Activated effector memory CD4-positive, alpha-beta T cell treated with Interleukin-2 at 50 U/mL for 16 hours (primary cell): ENCODE measurements at places on chromosomes 6 and 20.

- DNase-seq = no peak
Observed at GRCh38 chr6:147546501-147547368, 38.2 kb downstream of the SAMD5 start.

DNA sequence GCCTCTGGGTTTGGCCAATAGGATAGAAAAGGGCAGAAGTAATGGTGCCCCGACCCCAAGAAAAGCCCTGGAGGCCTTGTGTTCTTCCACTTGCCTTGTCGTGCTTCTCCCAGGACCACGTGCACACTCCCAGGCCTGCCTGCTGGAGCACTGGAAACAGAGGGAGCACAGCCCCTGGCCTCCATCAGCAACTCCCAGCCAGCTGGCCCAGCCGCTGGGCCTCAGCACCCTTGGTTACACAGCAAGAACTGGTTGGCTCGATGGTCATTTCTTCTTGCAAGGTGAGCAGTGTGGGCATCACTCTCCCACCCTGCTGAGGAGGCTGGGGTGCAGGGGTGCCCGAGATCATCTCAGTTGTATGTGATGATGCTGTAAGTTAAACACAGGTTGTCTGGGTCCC is 69.2 kb upstream of the CST7 start:
- DNase-seq = no peak

DNA sequence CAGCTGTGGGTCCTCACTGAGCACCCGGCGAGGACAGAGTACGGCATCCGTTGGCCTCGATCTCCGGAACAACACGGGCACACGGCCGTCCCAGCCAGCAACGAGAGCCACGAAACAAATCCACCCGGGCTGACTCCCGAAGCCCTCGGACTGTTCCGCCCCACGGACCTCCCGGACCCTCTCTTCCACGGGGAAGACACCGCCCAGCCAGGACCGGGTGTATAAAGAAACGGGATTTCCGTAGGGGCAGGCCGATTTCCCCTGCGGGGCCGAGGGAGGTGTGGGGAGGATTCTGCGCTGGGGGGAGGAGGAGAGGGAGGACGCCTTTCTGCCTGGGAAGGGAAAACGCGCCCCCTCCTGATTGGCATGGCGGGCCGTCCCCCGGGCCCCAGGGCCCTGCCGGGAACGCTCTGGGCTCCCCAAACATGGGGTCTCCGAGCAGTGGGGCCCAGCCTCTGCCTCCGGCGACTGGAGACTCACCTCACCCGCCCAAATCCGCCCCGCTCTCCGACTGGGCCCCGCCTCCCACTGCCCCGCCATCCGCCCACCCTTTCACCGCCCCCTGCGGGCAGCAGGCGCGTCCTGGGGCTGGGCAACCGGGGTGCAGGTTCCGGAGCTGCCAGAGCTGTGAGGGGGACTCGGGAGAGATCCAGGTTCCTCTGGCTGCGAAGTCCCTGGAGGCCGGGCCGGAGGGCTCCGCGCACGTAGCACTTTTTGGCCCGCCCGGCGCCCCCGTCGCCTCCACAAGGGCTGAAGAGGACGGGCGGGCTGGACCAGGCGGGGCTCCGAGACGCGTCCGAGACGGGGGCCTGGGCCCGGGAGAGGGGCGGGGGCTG is 679 bp upstream of the PPDPF start:
- DNase-seq = peak; percentile 64

DNA sequence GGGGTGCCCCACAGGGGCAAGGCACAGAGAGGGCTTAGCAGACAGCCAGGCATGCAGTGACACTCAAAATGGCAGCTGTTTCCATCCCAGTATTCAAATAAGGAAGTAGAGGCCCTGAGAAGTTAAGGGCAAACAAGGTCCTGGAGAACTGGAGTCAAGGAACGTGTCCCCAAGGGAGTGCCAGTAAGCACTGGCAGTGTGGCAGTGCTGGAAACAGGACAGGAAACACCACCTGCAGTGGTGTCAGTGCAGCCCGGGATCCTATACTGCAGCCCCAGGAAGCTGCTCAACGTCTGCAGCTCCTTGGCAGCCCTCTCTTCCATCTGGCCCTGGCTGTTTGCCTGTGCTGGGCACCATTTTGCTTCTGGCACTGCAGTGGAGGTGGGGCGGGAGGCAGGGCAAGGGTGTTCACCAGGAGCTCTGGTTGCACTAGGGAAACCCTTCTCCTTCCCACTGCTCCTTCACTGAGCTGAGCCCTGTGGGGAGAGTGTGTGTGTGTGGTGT is 56.3 kb downstream of the EDN3 start:
- no peak for DNase-seq

DNA sequence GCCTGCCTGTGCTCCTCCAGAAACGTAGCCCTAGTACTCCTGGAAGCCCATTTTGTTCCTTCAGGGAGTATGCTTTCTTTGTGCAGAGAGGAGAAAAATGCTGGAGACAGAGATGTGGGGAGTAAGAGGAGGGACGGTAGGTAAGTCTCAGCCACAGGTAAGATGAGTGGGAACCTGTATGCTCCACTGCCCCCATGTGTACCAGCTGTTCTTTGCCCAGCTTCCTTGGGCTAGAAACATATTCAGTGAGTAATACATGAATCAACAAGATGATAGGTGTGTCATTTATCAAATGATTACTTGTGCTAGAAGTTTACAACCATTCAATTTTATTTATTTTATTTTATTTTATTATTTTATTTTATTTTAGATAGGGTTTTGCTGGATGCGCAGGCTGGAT is 13.6 kb upstream of the CEP85L start:
- no peak for DNase-seq

DNA sequence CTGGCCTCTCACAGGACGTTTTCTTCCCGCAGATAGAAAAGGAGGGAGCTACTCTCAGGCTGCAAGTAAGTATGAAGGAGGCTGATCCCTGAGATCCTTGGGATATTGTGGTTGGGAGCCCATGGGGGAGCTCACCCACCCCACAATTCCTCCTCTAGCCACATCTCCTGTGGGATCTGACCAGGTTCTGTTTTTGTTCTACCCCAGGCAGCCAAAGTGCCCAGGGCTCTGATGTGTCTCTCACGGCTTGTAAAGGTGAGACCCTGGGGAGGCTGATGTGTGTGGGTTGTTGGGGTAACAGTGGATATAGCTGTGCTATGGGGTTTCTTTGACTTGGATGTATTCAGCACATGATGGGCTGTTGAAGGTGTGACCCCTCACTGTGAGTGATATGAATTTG is 52.0 kb upstream of the POLR1H start:
- no peak for DNase-seq

DNA sequence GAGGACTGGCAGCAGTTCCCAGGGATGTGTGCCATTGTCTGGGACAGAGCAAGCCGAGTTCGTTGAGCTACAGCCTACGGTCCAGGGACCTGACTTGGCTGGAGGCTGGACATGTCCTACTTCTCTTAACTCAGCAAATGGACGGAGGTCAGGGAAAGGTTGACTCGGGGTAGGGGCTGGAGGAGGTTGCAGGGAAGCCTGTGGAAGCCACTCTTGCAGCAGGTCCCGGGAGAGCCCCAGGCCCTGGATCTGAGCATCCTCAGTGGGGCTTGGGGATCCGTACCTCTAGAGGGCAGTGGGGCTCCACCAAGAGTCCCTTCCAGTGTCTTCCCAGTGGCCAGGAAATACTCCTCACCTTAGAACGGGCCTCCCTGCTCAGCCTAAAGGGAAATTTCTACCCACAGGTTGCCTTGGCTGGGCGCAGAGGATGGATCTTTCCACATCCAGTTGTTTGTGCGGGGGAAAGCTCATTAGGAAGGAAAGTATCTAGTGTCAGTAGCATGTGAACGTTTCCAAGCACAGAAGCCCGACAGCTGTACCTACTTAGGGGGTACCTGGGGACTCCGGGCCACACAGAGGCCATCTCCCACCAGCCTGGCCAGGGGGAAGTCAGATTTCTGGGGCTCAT is 170.2 kb downstream of the NFATC2 start:
- peak; percentile 43 for DNase-seq

GRCh38 chr20:49691818-49692568 is 21.7 kb downstream of the B4GALT5 start:
- DNase-seq = no peak

DNA sequence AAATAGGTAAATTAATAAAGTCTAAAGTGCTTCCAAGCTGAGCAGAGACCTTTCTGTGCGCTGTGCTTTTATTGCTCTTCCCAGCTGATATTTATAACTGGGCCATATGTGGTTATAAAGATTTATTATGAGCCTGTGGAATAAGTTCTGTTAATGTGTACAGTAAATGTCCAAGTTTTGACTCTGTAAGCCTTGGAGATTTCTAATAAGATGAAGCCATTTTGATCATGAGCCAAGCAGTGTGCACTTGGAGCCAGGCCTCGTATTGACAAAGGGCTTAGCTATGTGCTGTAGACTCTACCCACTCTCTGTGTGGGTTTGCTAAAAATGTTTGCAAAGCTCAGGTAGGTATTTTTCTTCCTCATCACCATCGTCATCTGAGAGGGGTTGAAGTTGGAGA is 361.1 kb downstream of the FOXA2 start:
- DNase-seq = no peak

DNA sequence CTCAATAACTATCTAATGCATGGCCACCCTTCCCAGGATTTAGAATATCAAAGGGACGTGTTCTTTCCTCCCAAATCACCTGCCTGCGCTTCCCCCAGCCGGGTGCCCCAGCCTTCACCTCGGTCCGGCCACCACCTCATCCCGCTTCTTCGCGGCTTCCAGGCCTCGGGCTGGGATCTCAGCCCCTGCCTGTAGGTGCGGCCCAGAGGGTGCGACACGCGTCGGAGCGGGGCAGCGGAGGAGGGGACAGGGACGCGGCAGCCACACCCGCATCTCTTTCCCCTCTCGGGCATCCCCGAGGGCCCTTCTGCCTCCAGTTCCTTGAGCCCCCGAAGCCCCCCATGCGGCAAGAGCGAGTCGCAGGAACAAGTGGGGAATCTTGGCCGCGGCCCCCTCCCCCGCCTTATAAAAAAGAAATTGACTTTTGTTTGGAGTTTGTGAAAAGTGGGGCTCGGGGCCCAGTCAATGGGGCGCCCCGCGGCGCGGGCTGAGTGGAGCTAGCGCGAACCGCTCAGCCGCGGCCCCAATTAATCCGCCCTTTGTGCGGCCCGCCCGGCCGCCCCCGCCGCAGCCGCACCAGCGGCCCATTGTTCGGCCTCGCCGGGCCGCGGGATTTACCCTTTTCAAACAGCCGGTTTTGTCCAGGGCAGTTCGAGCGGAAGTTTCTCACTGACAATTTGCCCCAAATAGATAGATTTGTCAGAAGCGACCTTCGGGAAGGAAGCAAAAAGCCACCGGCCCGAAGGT is 8.4 kb upstream of the NR2E1 start:
- no peak for DNase-seq

- no peak for DNase-seq
Observed at GRCh38 chr6:28807682-28808280, 116.0 kb downstream of the TRIM27 start.

GRCh38 chr20:6075428-6076219 is 21.8 kb upstream of the LRRN4 start:
- no peak for DNase-seq

GRCh38 chr6:155493694-155494143 is 38.1 kb upstream of the NOX3 start:
- DNase-seq = no peak

GRCh38 chr20:45467861-45468260 is 1.7 kb upstream of the WFDC2 start:
- no peak for DNase-seq

DNA sequence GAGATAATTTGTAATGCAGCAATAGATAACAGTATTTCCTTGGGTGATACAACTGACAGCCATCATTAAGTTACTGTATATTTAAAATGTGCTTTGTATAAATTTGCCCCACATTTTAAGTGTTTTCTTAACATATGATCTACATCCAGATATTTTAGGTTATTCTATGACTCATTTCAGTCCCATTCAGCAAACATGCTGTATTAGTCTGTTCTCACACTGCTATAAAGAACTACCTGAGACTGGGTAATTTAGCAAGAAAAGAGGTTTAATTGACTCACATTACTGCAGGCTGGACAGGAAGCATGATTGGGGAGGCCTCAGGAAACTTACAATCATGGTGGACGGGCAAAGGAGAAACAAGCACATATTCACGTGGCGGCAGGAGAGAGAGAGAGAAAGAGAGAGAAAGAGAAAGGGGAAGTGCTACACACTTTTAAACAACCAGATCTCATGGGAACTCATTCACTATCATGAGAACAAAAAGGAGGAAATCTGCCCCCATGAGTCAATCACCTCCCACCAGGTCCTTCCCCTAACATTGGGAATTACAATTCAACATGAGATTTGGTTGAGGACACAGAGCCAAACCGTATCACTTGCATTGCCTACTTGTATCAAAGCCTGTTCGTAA is 9.6 kb upstream of the CHD6 start:
- no peak for DNase-seq

DNA sequence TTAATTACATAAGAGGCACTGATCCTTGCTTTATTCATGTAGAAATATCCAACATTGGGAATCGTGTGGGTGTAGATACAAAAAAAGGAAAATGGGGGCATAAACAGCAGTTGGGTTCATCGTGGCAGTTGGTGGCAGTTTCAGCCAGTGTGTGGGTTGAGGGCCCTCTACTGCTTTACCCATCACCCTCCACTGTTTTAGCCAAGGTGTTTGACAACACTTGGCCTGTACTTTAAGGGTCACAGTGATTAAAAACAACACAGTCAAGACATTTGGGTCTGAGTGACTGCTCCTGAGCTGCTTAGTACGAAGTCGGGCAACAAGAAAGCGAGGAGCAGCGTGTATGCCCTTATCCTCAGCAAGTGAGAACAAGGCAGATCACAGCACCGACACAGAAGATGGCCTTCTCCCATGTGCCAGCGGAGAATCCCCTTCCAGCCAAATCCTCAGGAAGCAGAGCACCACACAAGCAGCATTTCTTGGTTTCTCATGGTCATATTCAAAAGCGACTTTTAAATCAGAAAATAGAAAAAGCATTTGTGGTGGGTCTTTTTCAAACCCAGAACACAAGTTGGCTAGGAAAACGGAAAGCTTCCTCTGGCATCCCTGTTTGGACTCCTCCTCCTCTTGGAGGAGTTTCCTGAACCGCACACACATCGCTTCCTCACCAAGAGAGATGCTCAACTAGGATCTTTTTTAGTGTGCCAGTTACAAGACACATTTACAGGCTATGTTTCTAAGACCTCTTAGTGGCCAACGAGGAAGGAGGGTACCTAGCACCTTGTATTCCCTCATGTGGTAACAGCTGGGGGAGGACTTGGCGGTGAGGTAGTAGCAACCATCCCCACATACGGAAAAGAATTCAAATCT is 23.5 kb downstream of the EIF2S2 start:
- no peak for DNase-seq

DNA sequence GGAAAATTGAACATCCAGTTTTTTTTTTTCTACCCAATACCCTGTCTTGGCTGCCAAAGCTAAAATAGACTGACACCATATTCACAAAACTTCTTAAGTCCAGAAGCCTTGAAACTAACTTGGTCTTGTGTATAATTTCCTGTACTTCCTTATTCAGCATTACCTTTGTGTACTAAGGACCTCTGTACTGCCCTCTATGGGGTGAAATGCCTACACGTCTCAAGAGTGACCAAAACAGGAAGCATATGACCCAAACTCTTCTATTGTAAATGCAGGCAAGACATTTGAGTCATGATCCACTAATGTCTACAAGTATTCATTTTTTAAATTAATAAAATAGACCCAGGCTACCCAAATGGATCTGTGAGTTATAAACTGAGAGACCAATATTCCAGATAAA is 50.4 kb downstream of the HMGCLL1 start:
- no peak for DNase-seq
